ENCODE measurements at places on chromosomes 2 and 18. TPM values are rescaled to one million over a fixed set of nuclear protein-coding genes. Genes with fewer than 3 reads are reported as not detected.

DNA sequence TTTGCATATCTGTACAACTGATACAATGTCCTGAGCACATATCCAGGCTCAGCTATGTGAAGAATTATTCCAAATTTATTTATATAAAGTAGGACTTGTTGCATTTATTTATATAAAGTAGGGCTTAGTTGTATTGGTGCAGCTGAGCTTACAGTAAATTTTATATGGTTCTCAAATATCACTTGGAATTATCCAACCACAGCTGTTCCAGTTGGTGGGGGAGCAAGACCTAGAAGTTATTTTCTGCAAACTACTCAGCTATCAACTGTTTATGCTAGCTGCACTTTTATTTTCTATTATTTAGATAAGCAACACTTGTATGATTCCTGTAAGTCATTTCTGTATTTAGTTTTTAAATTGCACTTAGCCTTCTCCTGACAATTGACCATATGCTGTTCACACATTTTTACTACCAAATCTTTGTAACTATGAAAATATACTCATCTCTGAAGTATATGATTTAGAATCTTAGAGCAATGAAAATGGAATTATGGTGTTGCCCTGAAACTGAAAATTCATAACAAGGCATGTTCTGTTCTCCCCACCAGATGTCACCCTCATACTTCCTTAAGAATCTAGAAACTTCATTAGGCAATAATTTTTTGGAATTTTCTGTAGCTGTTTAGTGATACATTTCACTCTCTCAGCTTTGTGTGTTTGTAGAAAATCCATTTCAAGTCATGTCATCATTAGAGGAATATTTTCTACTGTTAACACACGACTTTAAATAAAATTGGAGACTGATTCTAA, 157.0 kb upstream of the CBLN2 start:
- no peak for DNase-seq

DNA sequence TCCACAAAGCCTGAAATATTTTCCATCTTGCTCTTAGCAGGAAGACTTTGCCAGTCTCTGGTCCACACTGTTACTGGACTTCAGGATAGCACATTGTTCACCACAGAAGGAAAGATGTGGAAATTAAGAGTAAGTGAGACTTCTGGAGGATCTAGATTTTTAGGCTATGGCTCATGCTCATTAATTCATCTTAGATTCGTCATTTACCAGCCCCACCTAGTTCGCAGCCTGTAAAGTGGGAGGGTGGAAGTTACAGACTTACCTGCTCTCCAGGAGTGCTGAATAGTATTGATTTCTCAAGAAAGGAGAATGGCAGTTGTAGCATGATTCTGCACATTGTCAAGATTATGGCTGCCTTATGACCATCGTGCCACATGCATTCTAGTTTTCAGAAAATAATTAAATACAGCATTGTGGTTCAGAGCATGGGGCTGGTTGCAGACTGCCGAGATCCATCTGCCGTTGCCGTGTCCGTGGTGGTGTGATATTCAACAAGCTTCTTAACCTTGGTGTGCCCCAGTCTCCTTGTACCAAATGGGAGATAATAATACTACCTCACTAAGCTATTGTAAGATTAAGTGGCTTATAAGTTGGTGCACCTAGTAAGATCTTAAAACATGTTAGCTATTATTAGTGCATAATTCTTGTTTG, 56.8 kb downstream of the RNF144A start:
- DNase-seq, result no peak

- no peak for DNase-seq
Measured at GRCh38 chr2:112150447-112150846, 12.3 kb downstream of the FBLN7 start.

The NT5DC4 gene
- not detected for total RNA-seq

The AP1S3 gene
- total RNA-seq, result 4.9 TPM

The ADAM17 gene
- 49.7 TPM for total RNA-seq

The RGPD8 gene
- total RNA-seq, result 11.1 TPM
